ENCODE measurements at places on chromosomes 7 and 10.
A peak's percentile ranks its signal among the peaks of the same experiment; 100 is the strongest.

DNA sequence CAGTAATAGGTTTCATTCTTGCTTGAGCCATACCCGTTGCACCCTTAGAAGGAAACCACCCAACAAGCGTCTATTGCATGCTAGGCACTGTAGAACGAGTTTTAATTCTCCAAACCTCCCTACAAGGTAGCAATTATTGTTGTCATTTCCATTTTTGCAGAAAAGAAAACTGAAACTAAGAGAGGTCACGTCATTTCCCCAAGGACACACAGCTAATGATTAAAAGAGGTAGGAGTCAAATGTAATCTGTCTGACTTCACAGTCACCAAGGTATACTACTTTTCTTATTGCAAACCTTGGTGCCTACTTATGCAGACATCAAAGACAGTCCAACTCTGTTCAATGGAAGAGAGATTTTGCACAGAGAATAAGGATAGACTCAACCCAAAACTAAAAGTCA is 49.1 kb upstream of the C1QL3 start:
- no peak for DNase-seq

- DNase-seq = no peak
Measured at GRCh38 chr7:30329716-30330115, 45.3 kb downstream of the ZNRF2 start.

- DNase-seq = no peak
Measured at GRCh38 chr10:84123362-84123761, 15.9 kb upstream of the GHITM start.

DNA sequence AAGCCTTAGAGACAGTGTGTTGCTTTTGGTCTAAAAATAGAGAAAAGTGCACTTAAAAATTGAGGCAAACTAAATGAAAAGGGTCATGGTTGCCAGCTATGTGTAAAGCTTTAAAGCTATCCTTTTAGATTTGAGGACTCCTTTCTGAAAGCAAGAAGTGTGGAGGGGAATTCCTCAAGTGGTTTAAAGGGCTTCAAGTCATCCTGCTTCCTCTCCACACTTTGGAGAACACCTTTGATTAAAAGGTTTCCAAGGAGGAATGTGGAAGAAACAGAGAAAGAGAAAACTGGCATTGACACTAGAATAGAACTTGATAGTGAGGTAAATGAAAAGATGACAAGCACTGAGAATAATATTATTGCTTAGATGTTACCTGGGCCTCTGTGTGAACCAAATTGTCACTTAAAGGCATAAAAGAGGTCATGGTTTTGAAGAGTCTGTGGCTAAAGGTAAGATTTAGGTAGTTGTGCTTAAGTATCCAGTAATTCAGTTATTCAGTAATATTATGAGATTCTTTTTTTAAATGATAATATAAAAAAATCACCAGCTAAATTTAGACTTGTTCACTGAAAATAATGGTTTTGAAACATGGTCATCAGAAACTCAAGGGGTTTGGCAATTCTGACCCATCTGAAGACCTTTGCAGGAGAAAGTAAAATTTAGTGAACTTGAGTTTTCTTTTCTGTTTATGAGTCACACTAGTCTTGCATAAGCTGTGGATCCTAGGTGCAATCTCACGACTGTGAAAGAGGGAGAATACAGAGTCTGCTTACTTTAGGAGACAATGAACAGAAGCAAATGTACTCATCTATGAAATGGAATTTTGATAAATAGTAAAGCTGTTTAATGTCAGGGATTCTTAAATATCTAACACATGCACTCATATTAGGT is 466.0 kb downstream of the KIF20B start:
- DNase-seq = no peak

DNA sequence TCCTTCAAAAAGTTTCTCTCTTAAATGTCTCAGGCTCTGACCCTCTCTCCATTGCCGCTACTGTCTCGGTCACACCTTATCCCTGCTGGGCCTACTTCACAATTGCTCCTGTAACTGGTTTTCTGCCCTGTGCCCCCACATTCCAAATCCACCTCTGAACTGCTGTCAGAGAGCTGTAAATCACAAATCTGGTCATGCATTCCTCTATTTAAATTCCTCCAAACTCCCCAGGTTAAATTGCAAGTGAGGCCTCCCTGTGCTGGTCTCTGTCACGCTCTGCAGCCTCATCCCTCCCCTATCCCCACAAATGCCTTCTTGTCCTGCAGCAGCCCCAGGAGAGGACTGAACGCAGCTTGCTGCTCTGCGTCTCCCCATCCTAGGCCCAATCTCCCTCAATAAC is 40.4 kb upstream of the CDCA7L start:
- no peak for DNase-seq

DNA sequence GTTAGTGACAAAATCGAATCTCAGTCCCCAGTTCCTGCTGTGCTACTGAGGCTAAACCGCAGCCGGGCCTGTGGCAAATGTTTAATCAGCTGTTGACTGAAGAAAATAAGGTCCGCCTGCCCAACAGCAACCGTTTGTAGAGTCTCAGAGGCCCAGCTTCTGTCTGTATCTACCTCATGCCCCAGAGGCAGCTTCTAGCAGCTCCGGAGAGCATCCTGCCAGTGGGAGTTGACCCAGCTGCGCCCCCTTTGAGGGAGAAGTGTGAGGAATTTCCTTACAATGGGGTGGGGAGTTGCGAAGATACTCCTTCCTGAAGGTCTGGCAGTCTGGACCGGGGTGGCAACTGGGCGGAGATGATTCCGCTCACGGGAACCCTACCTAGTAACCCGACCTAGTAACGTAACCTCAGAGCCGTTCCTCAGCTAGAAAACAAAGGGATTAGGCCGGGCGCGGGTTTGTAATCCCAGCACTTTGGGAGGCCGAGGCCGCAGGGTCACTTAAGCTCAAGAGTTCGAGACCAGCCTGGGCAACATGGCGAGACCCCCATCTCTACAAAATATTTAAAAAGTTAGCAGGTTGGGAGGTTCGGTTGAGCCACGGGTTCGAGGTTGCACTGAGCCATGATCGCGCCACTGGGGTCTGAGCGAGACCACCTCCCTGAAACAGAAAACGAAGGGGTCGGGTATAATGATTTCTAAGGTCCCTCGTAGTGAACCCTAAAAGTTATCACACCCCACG is 846 bp upstream of the ZNF775 start:
- no peak for DNase-seq

DNA sequence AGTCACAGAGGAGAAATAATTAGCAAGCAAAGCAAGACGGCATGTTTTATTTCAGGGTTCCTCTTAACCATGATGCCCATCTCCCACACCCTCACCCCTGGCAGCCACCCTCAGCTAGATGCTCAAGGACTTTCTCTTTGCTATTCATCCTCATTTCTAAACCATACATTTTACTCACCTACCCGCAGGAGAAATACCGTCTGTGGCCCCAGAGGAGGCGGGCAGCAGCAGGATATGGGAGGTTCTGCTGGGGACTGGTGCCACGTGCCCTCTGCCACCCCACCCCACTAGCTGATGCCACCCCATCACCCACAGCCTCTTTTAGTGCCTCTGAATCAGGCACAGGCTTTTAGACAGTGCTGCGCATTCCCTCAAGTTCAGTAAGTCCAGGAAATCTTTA is 168.7 kb upstream of the ITGB1 start:
- no peak for DNase-seq

GRCh38 chr7:139655305-139655704 is 122.5 kb downstream of the HIPK2 start:
- DNase-seq = no peak

DNA sequence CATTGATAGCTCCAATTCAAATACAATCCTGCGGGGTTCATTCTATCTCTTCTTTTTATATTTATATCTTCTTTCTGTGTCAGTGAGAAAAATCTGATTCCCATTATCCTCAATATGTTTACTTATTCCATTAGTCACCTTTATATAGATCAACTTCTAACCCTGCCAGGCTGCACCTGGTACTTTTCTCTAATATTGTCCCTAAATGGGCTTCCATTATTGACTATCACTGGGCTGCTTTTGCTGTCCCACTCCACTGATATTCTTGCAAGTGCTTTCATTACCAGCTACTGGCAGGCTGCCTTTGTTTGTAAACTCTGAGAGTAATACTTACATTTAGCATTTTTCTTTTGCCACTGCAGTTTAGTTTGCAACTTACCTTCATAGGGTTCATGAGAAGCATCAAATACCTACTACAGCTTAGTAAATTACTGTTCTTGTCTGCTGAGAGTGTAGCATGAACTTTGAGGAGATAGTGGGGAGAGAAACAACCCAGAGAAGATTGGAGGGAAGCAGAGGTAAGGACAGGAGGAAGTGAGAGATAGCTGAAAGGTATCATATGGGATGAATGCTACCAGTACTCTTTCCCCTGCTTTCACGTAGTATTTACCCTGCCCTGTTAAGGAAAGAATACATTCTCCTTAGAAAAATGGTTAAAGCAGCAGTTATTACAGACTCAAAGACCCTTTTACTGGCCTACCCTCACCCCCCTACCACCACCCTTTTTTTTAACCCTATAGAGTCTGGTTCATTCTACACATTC is 119.1 kb downstream of the PHTF2 start:
- DNase-seq = no peak

GRCh38 chr7:106285855-106286492 is 1.2 kb upstream of the NAMPT start:
- DNase-seq = peak; percentile 15

DNA sequence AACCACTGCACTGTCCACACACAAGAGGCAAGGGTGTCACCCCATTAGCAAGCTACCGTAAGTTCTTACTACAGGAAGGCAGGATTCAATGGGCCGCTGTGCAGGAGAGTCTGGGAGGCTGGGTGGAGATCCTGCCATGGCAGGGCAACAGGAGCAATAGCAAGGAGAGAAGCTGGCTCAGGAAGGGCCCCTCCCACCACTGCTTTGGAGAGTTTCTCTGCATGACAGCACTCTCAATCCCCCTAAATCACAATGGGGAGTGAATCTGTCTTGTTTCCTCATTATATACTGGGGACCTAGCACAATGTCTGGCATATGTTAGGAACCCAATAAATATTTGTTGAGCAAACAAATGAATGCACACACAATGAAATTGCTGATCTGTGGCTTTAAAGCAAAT is 83.2 kb upstream of the SFMBT2 start:
- DNase-seq = no peak

DNA sequence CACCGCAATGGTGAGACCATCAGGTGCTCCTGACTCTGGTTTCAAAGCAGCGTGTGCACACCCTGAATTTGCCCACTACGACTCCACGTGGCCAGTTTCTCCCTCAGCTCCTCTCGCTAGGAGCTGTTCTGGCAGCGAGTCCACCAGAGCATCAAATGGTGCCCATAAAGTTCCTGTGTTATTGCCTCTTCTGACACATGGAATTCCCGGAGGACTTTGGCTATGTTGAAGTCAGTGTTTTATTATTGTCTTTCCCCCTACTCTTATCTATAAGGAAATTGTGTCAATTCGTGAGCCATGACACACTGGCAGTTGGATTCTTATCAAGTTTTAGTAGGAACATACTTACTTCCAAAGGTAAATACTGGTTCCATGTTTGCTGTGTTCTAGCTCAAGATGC is 53.9 kb upstream of the NPVF start:
- no peak for DNase-seq

DNA sequence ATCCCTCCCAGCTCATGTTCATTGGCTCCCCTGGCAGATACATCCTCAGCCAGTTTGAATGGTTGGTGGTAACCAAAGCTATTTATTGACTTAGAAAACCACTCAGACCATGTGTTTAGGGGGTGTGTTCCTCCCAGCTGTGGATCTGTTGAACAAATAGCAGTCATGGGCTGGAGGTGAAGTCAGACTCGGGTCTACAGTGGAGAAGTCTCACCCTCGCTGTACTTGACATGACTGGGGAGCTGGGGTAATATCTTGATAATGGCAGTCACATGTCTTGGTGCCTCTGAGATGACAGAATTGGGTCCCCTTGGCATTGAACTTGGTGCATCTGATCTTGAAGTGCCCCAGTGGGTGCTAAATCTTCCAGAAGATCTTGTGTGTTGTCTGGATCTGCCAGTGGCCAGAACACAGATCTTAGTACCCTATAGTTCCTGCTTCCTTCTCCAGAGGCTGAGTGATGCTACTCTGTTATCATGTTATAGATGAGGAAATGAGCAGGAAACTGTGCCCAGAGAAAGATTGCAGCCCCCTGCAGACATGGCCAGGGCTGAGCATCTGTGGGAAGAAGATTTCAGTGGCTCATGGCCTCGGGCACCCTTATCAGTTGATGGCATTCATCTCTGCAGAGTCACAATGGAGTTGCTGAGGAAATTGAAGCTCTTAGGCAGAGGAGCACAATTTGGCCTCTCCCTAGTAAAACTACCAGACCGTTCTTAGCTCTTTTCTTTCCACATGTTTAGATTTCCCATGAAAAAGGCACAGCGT is 50.4 kb downstream of the ADRA2A start:
- DNase-seq = no peak

DNA sequence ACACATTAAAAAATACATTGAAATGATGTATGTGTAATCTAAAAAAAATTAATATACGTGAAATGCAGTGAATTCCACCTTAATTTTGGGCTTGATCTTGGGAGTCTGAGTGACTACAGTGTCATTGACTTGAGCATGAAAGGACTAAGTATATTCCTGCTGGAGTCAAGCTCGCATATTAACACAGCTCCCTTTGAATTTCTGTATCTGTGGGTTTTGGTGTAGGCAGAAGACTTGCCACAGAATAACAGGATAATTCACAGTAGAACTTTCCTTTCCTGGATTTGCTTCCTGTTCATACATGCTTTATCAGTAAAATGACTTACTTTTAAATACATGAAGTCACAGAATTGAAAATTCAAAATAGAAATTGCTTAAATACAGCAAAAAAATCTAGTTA is 55.3 kb downstream of the PPP1R9A start:
- no peak for DNase-seq

DNA sequence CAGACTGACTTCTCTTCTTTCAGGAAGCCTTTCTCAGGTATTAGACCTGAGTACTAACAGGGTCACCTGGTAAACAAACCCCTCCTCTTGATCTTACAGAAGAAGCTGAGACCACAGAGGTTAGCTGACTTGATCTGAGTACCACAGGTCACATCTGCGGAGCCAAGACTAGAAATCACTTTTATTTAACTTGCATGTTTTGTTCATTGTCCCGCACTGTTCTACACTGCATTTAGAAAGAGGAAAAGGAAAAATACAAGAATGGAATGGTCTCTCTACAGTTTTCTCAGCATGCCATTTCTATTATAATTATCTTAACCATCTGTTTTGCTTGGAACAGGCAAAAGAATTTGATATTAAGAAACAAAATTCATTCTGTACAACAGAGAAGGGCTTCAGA is 245.6 kb upstream of the ETV1 start:
- no peak for DNase-seq

GRCh38 chr7:95045236-95045923 is 138.0 kb downstream of the PPP1R9A start:
- no peak for DNase-seq
